Midbrain (tissue), 1 donor: ENCODE measurements at places on chromosomes 11 and 22.

- no peak for DNase-seq
Measured at GRCh38 chr11:130145975-130146776, 13.4 kb upstream of the ST14 start.

DNA sequence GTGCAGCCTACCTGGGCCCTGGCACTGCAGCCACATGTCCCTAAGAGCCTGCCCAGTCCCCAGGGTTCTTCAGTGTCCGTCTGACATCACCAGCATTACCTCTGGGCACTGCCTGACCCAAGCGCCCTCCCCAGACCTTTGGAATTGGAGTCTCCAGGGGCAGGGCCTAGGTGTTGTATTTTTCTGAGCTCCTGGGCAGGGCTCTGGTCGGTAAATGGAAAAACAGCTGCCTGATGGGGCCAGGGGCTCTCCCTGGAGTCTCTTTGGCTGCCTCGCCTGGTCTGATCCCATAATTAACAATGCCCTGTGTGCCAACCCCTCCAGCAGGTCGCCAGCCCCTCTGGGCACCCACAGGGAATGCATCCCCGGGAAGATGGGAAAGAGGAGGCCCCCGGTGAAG, 710.2 kb downstream of the BRD1 start:
- no peak for DNase-seq

- no peak for DNase-seq
Measured at GRCh38 chr11:94010136-94010535, 11.0 kb upstream of the HEPHL1 start.

- DNase-seq, result no peak
Measured at GRCh38 chr11:44872556-44872955, 78.1 kb downstream of the TP53I11 start.

DNA sequence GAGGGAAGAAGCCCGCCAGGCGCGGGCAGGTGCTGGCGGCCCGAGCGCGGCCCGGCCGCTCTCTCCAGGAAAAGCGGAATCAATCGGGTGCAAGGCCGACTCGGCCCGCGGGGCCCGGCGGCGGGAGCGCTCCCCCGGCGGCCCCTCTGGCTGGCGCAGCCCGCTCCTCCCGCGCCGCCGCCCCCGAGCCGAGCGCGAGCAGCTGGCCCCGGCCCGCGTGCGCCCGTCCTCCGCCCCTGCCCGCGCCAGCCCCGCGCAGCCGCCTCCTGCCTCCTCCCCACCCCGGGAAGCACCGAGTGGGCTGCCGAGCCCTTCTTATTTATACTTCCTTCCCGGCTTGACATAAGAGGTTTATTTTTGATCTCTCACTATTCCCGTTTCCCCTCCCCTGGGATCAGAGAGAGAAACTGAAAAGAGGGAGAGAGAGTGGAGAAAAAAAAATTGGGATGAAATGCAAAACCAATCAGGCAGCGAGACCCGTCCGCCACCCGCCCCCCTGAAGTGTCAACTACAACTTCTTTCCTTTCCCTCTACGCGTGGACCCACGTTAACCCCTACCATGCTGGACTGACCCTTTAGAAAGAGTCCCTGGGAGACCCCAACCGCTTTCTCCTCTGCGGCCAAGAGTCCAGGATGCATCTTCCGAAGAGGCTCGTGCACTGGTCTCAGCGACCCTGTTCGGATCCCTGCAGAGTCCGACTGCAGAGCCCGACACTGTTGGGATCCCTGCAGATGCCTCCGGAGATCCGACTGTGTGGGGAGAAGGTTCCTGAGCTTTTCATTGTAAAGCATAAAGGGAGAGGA, at the start of gene ADAMTS8:
Gene ADAMTS8, minus strand, starts transcription at position 294 of the 804 bp plus-strand sequence. CDS start 323 bp downstream, outside the sequence.
- DNase-seq, result no peak

DNA sequence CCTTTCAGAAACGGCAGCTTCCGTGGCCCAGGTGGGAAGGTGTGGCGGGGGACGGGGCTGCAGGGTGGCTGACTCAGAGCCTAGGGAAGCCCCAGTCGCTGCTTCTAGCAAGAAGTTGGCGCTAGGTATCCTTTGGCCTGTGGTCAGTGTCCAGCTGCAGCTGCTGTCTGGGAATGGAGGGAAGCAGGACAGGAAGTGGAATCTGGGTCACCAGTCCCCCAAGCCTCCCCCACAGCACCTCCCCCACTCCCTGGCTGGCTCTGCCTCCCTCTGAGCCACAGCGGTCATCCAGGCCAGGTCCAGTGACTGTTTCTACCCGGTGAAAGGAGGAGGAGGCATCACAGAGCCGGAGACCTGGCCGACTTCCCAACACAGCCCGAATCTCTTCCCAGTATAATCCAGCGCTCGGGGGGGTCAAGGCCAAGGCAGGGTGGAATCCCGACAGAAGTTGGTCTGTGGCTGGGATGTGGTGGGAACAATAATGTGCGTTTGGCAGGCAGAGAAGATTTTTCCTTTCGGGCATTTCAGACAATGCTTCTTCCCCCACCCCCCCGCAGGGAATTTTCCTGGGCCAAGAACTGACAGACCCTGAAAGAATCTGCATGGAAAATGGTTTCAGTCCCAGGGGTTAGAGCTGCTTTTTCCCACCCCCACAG, 45.1 kb downstream of the C11orf96 start:
- peak; percentile 63 for DNase-seq

- DNase-seq, result no peak
Measured at GRCh38 chr11:11396301-11397035, 43.4 kb upstream of the CSNK2A3 start.

DNA sequence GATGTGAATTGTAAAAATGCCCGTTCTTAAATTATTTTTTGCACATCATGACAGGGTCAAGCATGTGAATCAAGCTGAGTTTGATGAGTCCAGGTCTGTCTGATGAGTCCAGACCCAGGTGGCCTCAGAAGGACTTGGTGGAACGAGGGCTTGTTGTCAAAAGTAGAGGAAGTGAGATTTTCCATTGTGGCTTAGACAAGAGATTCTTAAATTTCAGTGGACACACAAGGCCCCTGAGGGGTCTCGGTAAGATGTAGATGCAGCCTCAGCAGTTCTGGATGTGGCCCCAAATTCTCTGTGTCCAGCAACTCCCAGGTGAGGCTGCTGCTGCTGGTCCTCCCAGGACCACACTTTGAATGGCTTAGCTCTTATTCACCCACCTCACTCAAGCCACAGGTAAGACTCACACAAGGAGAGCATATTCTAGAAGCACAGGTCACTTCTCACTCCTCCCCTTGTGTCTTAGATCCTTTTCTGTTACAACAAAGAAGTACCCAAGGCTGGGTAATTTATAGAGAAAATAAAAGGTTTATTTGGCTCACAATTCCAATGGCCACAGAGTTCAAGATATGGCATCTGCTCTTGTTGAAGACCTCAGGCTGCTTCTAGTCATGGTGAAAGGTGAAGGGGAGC, 98.8 kb downstream of the GGTLC2 start:
- no peak for DNase-seq

GRCh38 chr11:61911701-61912529, 5.5 kb downstream of the RAB3IL1 start:
- DNase-seq, result no peak

DNA sequence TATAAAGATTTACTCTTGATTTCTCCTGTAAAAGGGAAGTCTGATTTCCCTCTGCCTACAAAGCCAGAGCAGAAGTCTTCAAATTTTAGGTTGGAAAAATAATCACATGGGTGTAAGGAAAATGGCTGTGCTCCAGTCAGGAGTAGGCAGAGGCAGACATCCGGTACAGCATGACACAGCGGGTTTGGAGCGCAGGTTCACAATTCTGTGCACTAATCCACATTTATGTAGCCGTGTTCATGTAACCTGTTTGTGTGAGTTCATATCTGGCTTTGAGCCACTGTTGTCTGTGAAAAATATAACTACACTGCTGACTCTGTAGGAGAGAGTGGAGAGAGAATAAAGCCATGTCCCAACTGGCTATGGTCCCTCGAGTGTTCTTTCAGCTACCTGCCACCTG, 248.0 kb downstream of the CASP12 start:
- no peak for DNase-seq

- no peak for DNase-seq
Measured at GRCh38 chr11:8408151-8408941, 144.7 kb upstream of the LMO1 start.

- no peak for DNase-seq
Measured at GRCh38 chr11:79249295-79249993, 191.4 kb downstream of the TENM4 start.

GRCh38 chr11:107988397-107989158, 20.1 kb upstream of the CUL5 start:
- no peak for DNase-seq

DNA sequence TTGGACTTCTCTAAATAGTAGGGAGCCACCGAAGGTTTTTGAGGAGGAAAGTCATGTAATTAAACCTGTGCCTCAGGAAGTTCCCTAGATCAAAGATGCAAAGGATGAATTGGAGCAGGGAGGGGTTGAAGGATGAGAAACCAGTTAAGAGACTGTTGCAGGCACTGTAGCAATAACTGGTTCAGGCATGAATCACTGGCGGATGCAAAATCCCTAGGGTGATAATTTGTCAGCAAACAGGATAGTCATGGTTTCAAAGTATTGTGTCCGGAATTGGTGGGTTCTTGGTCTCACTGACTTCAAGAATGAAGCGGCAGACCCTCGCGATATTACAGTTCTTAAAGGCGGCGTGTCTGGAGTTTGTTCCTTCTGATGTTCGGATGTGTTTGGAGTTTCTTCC, 19.9 kb downstream of the TRIOBP start:
- no peak for DNase-seq

- no peak for DNase-seq
Measured at GRCh38 chr11:24965748-24966147, 468.9 kb downstream of the LUZP2 start.

- DNase-seq, result peak; percentile 58
Measured at GRCh38 chr22:19717691-19718455, 3.6 kb downstream of the SEPTIN5 start.

DNA sequence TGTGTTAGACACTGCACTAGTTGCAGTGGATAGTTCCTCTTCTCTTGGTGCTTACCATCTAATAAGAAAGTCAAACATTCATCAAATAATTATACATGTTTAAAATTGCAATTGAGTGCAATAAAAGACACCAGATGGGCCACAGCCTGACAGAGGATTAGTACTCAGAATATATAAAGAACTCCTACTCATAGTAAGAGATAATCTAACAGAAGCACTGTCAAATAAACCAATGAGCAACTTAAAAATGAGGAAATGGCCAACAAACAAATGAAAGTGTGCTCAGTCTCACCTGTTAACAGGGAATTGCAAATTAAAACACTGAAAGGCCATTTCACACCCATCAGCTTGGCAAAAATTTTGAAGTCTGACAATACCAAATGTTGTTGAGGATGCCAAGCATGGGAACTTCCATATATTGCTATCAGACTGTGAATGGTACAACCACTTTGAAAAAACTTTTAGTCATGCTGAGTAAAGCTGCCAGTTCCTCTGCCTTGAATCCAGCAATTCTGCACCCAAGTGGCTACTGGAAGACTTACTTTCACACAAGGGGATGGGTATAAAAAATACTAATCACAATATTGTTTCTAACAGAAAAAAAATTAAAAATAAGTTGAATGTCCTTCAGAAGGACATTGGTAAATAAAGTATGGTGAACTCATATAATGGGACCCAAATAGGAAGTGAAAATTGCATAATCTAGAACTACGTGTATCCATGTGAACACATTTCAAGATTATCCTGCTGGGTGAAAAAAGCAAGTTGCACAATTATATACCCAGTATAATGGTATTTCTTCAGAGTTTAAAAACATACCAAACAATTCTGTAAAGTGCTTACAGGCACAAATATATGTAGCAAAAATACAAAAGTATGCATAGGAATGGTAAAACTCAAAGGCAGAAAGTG, 41.4 kb upstream of the CREB3L1 start:
- no peak for DNase-seq

DNA sequence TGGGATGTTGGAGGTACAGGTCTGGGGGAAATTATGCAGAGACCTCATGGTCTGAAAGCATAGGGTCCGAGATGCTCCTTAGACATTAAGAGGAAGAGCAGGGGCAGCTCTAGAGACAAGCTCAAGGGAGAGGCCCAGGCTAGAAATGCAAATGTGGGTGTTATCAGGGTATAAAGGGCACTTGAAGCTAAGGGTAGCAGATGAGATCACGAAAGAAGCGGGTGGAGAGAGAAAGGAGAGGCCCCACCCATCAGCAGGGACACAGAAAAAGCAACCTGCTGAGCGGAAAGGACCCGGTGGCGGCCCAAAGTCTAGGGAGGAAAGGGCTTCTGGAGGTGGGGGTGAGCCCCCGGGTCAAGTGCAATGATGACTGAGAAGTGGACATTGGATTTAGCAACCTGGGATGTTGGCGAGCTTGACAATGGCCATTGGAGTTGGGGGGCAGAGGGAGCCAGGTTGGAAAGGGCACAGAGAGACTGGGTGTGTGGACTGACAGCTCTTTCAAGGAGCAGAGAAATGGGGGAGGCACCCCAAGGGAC, 8.9 kb downstream of the TMPRSS6 start:
- no peak for DNase-seq

DNA sequence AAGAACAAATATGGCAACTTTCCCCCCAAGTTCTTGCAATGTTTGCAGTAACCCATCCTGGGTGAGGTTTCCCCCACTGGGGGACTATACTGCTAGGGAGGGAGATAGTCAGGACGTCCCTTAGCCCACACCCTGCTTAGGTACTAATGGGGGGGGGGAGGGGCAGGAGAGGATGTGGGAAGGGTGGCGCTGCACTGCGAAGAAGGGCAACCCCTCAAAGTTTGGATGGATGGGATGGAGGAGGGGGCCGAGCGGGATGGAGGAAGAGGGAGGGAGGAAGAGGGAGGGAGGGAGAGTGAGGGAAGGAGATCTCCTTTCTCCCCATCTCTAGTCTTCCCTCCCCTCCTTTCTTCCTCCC, 100.6 kb upstream of the HSD17B12 start:
- no peak for DNase-seq

- no peak for DNase-seq
Measured at GRCh38 chr11:37089439-37089838, 491.4 kb upstream of the RAG2 start.

DNA sequence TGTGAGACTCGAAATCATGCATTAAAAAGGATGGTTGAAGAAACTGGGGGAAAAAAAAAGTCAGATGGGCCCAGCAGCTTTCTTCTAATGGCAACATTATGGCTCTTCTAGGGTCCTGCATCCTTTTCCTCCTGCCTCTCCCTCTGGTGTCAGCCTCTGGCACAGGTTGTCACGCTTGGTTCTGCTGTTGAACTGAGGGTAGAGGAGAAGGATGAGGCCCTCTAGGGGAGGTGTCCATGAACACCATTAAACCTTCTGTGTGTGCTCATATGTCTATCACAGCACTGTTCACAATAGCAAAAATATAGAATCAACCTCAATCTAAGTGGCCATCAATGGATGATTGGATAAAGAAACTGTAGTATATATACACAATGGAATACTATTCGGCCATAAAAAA, 36.0 kb downstream of the BUD13 start:
- no peak for DNase-seq

DNA sequence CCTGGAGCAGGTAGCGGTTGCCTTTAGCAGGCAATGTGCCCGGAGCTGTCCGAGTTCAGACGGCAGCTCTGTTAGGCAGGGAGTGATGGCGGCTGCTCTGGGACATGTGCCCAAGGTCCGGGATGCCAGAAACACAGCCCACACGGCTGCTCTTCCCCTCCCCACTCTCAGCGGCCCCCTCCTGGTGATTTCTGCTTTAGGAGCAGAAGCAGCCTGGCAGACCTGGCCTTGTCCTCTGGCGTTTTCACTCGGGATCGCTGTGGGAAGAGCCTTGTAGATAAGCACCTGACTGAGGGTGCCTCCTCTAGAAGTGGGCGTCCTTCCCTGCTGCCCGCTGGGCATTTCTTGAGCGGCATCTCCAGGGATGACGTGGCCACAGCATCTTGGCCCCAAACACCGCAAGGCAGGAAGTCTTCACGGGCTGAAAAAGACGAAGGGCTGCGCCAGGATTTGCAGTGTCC, 392.2 kb downstream of the TBC1D22A start:
- DNase-seq, result peak; percentile 35
